H9 (cell line): ENCODE measurements at places on chromosomes 2 and 18. TPM values are rescaled to one million over a fixed set of nuclear protein-coding genes. Genes with fewer than 3 reads are reported as not detected.
A peak's percentile ranks its signal among the peaks of the same experiment; 100 is the strongest.

GRCh38 chr2:5524551-5524950 lies 167.6 kb upstream of the SOX11 start:
- no peak for DNase-seq

DNA sequence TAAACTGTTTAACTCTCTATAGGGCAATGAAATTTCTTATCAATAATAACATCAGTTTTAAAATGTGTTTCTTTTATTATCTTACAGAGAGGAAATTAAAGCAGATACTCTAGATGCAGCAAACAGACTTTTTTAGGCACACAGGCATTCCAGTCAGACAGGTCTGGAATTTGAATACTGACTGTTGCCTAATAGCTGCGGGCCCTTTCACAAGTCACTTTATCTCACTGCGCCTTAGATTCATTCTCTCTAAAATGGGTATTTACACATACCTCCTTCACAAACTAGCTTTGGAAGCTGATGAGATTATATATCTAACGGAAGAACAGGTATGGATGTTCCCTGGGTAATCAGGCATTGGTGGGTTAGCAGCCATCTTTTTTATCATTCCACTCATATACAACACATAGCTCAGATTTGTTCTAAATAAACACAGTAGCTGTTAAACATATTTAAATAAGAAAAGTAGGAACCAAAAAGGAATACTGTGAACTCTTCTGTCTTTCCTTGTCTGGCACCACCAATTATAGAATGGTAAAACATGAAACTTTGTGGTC lies 104.2 kb downstream of the LRP2 start:
- no peak for DNase-seq

GRCh38 chr2:236545814-236546480 lies 23.7 kb upstream of the ACKR3 start:
- DNase-seq = no peak

GRCh38 chr18:11066038-11066437 lies 83.3 kb downstream of the PIEZO2 start:
- no peak for DNase-seq

DNA sequence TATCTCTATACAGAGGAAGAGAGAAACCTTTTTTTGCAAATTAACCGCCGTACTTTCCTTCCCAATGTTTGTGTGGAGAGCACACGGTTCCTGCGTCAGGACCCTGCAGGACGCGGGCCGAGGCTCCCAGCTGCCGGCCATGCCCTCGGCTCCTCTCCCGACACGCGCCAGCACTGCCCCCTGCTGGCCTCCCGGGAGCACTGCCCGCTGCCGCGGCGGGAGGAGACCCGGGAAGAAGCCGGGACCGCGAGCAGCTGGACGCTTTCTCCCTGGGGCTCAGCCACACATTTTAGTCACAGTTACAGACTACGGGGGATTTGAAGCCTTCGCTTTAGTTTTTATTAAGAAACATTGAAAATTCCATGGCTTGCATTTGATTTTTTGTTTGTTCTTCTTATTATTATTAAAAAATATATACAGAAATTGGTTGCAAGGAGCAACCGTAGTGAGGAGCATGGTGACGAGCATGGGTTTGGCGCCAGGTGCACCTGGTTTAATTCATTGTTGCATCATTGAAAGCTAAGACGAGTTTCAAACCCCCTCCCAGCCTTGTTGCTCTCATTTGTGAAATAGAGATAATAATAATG lies 401.2 kb downstream of the GALR1 start:
- DNase-seq = peak; percentile 83

DNA sequence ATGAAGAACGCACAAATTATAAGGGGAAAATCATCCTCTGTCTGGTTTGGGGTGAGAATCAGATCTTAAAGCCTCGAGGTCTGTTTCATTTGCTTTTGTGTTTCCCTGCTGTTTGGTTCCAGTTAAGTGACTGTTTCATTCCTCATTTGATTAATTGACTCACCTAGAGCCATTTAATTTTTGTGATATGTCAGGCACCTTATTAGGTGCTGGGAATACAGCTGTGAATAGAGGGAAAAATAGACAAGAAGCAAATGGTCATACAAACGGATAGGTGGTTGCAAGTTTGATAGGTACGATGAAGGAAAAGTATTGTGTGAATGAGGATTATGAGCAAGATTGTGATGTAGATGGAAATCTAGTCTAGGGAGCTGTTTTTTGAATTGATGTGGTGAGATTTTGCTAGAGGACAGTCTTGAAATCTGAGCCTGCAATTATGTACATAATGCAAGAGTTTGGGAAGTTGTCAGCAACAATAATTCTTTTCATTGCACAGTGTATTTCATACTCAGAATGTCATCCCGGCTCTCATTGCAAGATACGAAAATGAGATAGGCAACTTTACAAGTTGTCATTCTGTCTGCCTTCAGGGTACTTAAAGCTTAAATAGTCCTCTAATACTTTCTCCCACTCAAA lies 2.2 kb downstream of the ACSL3 start:
- DNase-seq = no peak

DNA sequence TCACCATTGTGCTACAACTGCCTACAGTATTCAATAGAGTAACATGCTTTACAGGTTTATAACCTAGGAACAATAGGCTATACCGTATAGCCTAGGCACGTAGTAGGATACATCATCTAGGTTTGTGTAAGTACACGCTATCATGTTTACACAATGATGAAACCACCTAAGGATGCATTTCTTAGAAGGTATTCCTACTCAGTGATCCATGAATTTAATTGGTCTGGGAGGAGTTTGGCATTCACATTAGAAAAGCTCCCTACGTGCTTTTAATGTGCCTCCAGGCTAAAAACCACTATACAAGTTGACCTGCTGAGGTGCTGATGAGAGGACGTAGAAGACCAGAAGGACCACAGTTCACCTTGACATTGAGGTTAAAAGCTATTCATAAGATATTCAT lies 154.5 kb upstream of the LRRTM1 start:
- no peak for DNase-seq

DNA sequence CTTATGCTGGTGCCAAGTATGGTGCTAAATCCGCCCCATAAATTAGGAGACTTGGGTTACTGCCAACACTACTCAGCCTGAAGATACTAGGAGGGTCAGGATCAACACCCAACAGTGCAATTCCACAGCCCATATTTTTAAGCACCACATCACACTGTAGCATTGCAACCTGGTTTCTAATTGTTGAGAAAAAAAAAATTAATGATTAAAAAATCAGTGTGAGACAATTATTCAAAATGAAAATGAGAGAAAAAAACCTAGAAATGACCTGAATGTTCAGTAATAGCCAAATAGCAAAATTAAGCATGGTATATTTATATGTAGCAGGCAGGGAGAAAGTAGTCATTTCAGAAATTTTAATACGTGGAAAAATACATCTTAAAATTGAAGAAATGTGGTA lies 29.2 kb upstream of the HNRNPLL start:
- no peak for DNase-seq

DNA sequence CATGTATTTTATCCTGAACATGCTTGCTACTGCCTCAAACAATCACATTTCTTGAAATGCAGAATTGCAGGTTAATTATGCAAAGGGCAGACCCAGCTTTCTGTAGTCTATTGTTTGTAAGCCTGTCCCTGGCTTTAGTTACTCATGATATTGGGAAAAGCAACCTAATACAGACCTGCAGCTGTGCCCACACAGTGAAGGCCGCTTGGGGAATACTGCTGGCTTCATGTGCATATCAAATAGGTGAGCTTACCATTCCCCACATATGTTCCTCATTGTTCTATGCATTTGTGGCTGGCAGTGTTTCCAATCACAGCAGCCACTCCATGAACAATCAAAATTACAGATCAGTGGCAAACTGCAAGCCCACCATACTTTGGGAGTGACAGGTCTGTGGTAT lies 186.3 kb downstream of the TMEM163 start:
- DNase-seq = no peak

GRCh38 chr18:8506251-8507049 lies 102.8 kb upstream of the RAB12 start:
- no peak for DNase-seq

GRCh38 chr2:195610717-195611116 lies 46.3 kb upstream of the SLC39A10 start:
- DNase-seq = no peak

- no peak for DNase-seq
Observed at GRCh38 chr2:110140401-110140800, 24.8 kb upstream of the MALL start.

GRCh38 chr2:216563646-216564045 lies 65.0 kb downstream of the RPL37A start:
- DNase-seq = no peak

- no peak for DNase-seq
Observed at GRCh38 chr2:128164311-128164710, 73.3 kb downstream of the UGGT1 start.

The SLC4A3 gene
- total RNA-seq = 10.7 and 11.1 TPM in 2 replicates

The LYPD6 gene
- 3.0 and 3.2 TPM in 2 replicates for total RNA-seq

The CAPN13 gene
- total RNA-seq = 5.0 and 5.7 TPM in 2 replicates
